ENCODE measurements at places on chromosomes 1 and 21.

- DNase-seq: no peak
Measured at GRCh38 chr1:30311749-30312148, 411.6 kb downstream of the MATN1 start.

GRCh38 chr1:228001738-228002535 lies 4.9 kb upstream of the WNT3A start:
- DNase-seq: no peak

- no peak for DNase-seq
Measured at GRCh38 chr1:5720936-5721335, 271.3 kb downstream of the NPHP4 start.

GRCh38 chr1:65469126-65469888 lies 48.8 kb downstream of the LEPR start:
- peak; percentile 33 for DNase-seq

DNA sequence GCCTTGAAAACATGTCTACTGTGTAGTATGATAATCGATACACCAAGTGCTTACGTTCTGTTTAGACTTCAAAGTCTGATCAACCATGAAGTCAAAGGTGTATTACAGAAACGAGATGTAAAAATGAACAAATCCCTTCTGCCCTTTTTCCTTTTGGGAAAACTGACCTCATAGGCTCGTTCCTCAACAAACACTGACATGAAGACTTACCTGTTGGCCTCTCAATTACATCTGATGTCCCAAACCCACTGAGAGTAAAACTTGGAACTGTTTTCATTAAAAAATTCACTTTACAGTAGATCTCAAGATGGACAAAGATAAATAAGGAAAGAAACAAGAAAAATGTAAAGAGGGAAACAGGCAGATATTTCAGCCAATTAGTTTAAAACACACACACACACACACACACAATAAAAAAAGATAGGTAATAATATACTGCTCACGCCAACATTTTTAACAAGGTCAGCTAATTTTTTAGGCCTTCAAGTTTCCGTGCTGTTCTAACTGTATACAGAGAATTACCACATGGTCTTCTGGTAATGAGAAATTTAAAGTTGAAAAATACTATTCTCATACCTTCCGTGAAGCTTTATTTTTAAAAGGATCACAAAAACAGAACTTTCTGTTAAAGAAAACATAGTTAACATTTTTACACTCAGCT lies 2.1 kb downstream of the HMGN1 start:
- no peak for DNase-seq

GRCh38 chr1:242140836-242141235 lies 141.9 kb upstream of the MAP1LC3C start:
- DNase-seq: no peak

- peak; percentile 97 for DNase-seq
Measured at GRCh38 chr1:112544011-112544688, 35.4 kb downstream of the WNT2B start.

GRCh38 chr1:14926229-14926628 lies 227.3 kb upstream of the TMEM51 start:
- DNase-seq: peak; percentile 57

DNA sequence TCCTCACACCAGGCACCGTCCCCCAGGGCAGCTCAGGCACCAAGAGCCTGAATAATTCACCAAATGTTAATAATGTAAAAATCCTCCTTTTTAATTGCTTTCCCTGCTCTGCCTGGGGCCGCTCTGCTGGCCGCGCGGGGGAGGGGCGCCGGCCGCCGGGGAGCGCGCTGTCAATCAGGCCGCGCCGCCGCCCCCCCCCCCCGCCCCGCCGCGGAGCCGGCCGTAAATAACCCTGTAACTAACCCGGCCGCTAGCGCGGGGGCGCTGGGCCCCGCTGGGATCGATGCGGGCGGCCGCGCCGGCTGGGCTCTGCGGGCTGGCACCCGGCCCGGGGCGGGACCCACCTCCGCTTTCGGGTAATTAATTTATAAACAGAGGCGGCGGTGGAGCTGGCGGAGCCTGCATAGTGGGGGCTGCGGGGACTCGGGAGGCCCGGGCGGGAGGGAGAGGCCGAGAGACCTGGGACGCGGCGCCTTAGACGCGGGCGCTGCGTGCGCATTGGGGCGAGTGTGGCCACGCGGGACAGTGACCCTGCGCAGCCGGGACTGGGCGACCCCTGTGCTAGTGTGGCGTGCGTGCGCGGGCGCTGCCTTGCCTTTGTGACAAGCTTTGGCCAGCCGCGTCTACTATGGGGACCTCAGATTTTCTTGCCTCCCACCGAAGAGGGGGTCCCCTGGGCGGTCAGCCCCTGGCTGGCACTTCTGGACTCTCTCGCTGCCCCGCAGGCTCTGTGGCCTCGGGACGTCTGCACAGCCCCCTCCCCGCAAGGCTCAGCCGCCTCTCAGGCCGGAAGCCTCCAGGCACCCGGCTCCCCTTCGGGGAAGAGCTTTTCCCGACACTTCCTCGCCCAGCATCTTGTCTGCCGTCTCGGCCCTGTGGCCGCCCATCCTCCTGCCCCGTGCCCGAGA lies 16.6 kb downstream of the SAMD11 start:
- peak; percentile 80 for DNase-seq

DNA sequence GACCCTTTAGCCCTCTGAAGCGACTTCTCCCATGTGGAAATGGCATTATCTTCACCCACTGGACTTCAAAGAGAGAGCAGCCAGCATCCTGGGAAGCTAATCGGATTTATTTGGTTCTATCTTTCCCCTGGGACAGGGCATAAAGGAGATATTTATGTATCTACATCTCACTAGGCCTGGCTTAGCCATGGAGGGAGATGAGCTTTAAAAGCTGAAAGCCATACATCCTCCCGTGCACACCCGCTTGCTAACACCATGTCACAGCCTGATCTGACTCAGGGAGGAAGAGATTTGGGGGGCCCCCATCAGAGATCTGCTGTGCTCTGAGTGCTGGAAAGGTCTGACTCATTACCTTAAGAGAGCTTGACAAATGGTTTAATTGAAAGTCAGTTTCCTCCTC lies 155.9 kb downstream of the PLXNA2 start:
- DNase-seq: peak; percentile 29

GRCh38 chr1:51671527-51672325 lies 54.8 kb downstream of the OSBPL9 start:
- DNase-seq: peak; percentile 92

- no peak for DNase-seq
Measured at GRCh38 chr1:91455334-91455733, 45.3 kb upstream of the CDC7 start.

- DNase-seq: peak; percentile 94
Measured at GRCh38 chr1:8182034-8182761, 135.7 kb upstream of the SLC45A1 start.

DNA sequence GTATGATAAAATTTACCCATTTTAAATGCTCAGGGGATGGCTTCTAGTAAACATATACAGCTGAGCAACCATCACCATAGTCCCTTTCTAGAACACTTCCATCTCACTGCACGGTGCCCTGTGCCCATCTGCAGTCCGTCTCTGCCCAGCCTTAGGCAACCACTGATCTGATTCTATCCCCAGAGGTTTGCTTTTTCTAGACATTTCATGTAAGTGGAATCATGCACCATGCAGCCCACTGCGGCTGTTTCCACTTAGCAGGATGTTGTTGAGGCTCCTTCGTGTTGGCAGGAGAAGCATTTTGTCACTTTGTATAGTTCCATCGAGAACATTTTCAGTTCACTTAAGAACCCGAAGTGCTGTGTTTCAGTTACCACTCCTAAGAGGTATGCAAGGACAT lies 27.8 kb upstream of the VAMP3 start:
- no peak for DNase-seq

- DNase-seq: no peak
Measured at GRCh38 chr1:151953409-151954094, 40.1 kb downstream of the S100A10 start.

DNA sequence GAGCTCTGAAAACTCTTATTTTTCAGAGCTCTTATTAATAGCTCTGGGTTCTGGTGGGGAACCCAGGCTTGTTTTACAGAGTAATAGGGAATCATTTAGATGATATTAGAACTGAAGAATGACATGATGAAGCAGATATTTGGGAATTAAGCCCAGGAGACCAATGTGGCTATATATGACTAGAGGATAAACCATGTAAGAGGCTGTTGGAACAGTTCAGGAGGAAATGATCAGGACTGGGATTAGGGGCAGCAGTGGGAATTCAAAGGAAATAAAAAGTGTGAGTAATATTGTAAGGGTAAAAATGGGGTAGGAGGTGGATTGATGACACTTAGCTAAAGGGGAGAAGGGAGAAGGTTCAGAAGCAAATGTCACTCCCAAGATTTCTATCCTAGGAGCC lies 58.6 kb downstream of the GIPC2 start:
- DNase-seq: peak; percentile 67

DNA sequence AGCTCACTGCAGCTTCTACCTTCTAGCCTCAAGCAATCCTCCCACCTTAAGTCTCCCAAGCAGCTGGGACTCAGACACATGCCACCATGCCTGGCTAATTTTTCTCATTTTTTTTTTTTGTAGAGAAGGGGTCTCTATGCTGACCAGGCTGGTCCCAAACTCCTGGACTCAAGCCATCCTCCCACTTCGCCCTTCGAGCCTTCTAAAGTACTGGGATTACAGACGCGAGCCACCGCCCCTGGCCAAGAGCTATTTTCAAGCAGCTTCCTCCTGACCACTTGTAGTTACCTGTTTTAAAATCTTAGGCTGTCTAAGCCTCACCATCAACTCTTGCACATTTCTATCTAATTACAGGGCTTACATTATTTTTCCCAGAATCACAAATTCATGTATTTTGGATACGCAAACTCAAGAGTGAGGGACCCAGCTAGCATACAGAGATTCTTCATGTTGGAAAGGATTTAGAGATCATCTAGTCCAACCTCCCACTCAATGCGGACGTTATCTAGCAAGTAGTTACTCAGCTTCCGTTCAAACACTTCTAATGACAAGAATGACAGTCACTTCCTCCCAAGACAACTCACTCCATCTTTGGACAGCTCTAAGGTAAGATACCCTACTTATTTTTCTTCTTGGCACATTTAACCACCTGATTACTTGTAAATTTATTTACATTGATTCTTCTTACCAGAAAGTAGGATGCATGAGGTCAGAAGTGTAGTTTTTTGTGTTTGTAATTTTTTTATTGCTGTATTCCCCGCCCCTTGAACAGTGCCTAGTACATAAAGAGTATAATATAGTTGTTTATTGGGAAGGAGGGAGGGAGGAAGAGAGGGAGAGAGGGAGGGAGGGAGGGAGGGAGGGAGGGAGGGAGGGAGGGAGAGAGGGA lies 65.4 kb downstream of the LUZP1 start:
- DNase-seq: peak; percentile 75

GRCh38 chr1:24058671-24059455 lies 53.1 kb downstream of the MYOM3 start:
- no peak for DNase-seq

DNA sequence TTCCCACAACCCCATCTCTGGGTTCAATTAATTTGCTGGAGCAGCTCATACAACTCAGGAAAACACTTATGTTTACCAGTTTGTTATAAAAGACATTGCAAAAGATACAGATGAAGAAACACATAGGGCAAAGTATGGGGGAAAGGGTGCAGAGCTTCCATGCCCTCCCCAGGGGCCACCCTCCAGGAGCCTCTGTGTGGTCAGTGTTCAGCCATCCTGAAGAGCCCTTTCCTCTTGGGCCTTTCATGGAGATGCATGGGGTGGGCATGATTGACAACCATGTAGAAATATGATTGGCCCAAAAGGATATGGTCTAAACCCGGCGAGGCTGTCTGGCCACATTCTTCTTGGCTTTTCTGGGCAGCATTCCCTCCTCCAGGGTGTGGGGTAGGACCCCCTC lies 56.8 kb upstream of the PDE9A start:
- DNase-seq: no peak

DNA sequence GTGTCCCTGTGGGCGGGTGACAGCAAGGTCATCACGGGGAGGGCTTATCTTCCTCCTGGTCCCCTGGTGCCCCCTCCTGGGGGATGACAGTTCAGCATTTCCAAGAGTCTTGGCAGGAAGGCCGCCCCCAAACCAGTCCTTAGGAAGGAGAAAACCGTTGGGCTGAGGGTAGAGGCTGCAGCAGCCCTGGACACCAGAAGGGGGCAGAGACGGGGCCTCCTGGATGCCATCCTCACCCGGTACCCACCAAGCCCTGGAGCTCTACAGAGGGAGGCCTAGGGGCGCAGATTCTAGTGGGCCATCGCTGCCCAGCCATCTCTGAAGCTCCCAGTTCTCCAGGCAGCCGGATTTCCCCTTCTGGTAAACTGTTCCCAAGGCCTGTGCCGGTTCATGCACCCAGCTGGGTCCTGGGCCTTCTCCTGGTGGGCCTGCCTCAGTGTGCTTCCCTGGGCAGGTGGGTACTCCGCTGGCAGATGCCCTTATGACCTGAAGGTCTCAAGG lies 14.8 kb upstream of the ZNF669 start:
- peak; percentile 38 for DNase-seq

DNA sequence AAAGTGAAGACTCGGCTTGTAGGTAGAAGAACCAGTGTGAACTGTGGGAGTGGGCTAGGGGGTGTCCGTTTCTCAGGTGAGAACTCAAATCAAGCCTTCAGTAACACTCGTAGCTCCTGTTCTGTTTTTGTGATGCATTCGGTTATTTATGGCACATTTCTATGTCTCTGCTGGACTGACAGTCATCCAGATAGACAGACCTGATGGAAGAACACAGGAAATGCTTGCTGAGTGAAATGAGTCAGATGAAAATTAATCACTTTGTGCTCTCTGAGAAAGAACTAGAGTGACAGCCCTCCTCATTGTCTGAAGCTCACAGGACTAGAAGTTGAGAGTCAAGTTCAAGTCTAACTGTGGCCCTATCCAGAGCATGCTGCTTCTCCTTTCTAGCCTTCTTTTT lies 360.1 kb upstream of the PLXNA2 start:
- peak; percentile 70 for DNase-seq

GRCh38 chr1:80048716-80049115 lies 1042.2 kb upstream of the ADGRL4 start:
- no peak for DNase-seq

GRCh38 chr1:8930116-8930515 lies 15.6 kb upstream of the CA6 start:
- no peak for DNase-seq

GRCh38 chr1:4762146-4762545 lies 107.7 kb downstream of the AJAP1 start:
- no peak for DNase-seq

DNA sequence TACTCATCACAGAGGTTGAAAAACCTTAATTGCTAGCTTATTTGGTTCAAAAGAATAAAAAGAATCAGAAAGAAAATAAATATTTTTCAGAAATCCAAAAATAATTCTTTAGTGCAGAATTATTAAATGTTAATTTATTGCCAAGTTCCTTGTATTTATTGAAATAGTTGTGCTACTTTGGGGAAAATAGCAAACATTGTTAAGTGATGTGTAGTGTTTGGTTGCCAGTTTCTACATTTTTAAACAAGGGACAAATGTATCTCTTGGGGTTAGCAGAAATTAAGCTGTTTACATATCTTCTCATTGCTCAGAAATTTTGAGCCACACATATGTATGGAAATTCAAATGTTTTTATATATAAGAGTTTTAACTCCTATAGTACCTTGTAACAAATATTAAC lies 775.0 kb downstream of the USP25 start:
- peak; percentile 22 for DNase-seq

GRCh38 chr1:92081031-92081430 lies 886 bp downstream of the BTBD8 start:
- DNase-seq: no peak

GRCh38 chr1:156124557-156125483 lies 10.3 kb downstream of the LMNA start:
- no peak for DNase-seq
